ENCODE measurements at places on chromosomes 6 and 20. TPM values are rescaled to one million over a fixed set of nuclear protein-coding genes. Genes with fewer than 3 reads are reported as not detected.

SERINC3 gene
- total RNA-seq: 68.7 TPM

CLDN20 gene
- total RNA-seq: not detected

LINC00237 gene
- total RNA-seq: not detected

RXRB gene
- 31.0 TPM for total RNA-seq

LCA5 gene
- total RNA-seq: 0.28 TPM
